ENCODE measurements at places on chromosomes 2 and 18. TPM values are rescaled to one million over a fixed set of nuclear protein-coding genes. Genes with fewer than 3 reads are reported as not detected.

DNA sequence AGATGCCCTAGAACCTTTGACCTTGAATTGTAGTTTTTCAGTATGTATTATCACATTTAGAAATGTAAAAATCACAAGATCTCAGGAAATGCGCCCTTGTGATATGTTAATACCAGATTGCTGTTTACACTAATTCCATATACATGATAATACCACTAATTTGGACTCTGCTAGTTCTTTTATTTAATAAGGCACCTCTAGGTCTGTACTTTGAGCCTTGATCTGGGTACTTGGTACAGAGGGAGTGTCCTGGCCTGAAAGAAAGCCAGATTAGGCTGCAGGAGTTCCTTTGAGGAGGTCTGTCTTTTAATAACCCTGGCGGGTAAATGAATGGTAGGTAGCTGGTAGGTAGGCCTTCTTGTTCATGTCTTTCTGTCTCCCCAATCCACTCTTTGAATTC, 26.3 kb downstream of the PLEKHA3 start:
- DNase-seq, result no peak

Gene SPP2
- total RNA-seq, result not detected

GRCh38 chr2:147049957-147050356, 794.9 kb upstream of the ACVR2A start:
- DNase-seq, result no peak

Gene CDK15
- not detected for total RNA-seq

Gene FAM237A
- not detected for total RNA-seq

GRCh38 chr2:112187805-112188596, 49.8 kb downstream of the FBLN7 start:
- no peak for DNase-seq
